CD4-positive, alpha-beta T cell treated with Interleukin-4 for 4 hours (primary cell): ENCODE measurements at places on chromosomes 5 and 9.

GRCh38 chr9:109444771-109445320 is 53.3 kb downstream of the PTPN3 start:
- DNase-seq, result no peak

GRCh38 chr5:128539038-128539429 is 989 bp upstream of the FBN2 start:
- DNase-seq, result no peak

DNA sequence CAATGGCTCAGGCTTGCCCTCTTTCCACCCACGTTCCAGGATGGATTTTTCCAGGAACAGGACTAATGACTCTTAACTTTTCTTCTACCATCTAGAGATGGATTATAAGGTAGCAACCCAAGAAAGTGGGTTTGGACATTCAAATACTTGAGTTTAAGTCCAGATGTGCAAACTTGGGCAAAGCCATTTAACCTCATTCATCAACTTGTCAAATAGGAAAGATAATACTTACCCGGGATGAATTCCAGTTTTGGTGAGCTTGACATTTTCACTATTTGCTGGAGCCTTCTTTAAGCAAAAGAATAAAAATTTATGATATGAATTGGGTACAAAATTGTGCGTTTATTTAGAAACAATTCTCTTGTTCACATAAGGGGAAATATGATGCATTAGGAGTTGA is 44.3 kb upstream of the ZBED3 start:
- DNase-seq, result no peak

DNA sequence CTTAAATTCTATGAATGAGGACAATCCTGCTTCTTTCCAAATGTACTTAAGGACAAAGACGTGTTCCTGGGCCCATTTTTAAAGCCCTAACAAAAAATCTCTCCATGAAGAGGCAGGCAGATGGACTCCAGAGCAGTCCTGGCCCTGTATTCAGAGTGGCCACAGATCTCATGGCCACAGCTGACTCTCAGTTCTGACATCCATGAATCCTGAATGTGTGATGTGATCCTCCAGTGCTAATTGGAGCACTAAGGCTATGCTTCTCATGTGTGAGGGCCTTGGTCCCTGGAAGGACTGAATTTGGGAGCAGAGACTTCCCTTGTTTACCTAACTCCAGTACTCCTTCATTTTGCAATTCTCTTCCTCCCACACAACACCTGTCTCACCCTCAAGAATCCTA is 373.0 kb downstream of the AGTPBP1 start:
- DNase-seq, result no peak

GRCh38 chr5:177498013-177498787 is 796 bp upstream of the PDLIM7 start:
- DNase-seq, result no peak

GRCh38 chr5:10319202-10319851 is 11.6 kb upstream of the CMBL start:
- DNase-seq, result no peak

DNA sequence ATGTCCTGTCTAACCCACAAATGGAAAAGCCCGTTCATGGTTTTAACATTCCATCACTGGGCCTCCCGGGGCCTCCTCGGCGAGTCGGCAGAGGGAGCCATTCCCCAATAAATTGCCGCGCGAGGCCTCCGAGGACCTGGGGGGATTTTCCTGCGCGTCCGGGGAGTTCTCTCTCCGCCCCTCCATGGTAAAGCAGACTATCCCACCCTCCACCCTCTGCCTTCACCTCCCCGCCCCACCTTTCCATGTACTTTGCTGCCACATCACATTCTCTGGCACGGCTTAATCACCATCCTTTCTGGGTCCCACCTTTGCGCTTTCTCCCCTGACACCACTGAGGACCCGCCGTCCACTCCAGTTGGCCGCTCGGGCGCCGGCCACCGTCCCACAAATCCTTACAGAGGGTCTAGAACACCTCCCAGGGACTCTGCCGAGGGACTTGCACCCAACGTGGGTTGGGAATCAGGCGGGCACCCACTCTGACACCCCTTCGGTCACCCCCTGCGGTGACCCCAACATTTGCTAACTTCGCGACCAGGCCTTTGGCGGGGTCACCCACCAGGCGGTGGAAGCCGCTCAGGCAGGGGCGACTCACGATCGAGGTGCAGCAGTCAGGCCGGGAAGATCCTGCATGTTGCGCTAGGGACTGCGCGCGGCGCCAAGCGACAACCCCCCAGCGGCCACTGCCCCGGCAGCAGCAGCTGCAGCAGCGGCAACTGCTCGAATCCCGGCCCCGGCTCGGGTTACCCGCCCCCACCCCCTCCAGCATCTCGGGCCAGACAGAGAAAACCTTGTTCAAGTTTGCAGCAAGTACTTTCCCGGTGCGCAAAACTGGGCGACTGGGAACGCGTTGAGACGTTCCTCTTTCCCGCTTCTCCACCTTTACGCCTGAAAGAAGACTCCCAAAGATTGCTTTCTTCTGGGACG is at the start of gene MEGF10:
TSS of gene MEGF10 (plus strand) at position 778 of the 927 bp plus-strand sequence. CDS start 40,513 bp downstream, outside the sequence.
- DNase-seq, result no peak

- no peak for DNase-seq
These were observed 122.5 kb upstream of the SLC44A1 start for GRCh38 chr9:105121861-105122430.

DNA sequence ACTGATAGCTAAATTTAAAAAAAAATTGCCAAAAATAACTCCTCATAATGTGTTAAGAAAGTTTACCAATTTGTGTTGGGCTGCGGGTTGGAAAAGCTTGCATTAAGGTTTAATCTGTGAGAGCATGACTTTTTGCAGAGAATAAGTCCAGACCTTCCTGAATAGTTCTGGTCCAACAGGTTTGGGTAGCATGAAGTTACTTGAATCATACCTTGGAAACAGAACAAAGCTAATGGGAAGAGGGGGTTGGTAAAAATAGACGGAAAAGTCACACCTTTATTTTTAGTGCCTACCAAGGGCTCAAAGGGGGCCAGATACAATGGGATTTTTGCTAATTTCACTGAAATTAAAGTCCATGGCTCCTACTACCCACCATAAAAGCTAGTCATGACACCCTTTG is 17.1 kb upstream of the MATR3 start:
- no peak for DNase-seq

DNA sequence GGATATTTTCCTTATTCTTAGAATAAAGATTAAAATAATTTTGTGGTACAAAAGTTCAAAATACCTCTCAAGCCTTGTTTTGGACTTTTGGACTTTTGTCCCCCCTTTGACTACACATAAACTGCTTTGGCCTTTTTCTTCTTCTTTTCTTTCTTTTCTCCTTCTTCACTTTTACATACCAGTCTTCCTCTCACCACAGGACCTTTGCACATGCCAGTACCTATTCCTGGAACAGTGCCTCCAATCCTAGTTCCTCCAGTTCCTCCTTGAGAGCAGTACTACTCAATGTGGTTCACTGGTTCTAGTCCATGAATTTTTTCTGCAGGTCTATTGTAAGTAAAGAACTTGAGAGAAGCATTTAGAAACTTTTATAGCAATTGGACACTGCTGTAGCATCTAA is 136.5 kb downstream of the STK32A start:
- DNase-seq, result no peak

DNA sequence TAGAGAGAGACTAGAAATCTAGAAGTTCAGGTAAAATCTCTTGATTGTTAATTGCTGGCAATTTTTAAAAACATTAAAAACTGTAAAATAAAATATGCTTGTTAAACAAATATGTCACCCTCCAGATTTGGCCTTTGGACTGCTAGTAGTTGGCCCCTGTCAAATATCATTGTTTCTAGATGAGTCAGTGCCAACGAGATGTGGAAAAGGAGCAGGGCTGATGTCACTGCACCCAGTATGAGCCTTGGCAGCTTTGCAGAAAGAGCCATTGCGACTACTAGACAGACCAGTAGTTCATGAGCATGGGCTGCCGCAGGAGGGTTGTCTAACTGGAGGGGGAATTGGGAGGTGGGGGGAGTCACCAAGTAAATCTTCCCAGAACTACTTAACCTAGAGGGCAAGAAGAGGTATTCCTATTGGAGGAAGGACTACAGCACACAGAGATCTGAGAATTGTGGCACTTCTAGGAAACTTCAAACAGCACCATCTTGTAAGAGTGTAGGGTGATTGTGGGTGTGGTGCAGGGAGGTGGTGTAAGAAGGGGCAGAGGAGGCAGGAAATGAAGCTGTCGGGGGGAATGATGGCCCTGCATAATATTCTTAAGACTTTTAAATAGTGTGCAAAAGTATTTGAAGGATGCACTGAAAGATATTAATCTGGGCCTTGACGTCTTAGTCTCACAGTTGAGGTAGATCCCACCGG is 7.1 kb upstream of the DOCK2 start:
- no peak for DNase-seq

DNA sequence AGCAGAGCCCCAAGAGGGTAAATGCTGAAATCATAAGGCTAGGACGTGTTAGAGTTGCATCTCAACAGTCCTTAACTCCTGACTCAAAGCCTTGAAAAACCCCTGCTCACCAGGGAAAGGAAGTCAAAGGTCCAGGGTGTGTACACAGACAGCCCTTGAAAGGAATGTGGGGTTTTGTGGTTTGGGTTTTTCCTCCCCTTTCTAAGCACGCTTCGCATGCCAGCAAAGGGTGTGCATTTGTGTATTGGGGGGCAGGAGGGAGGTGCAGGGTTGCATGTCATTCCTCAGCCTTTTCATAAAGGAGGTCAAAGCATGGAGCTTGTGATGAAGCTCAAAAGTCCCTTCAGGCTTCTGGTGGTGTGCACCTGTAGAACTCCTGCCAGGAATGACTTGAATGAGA is 17.3 kb upstream of the XPA start:
- DNase-seq, result peak; percentile 10

DNA sequence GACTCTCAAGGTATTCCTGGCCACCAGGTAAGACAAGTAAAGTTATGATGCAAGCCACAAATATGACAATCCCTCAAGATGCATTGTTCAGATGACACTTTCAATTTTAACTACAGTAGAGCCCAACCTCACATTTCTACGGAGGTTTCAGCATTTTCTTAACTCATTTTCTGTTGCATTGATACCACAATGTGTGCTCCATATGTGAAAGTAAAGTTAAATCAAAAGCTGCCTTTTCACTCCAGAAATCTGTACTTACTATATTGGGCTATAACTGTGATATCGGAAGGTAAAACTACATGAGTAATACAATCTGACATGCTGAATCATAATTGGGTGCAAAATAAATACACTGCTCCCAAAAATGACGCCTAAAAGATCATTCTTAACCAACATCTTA is 333.6 kb upstream of the MEF2C start:
- DNase-seq, result no peak

DNA sequence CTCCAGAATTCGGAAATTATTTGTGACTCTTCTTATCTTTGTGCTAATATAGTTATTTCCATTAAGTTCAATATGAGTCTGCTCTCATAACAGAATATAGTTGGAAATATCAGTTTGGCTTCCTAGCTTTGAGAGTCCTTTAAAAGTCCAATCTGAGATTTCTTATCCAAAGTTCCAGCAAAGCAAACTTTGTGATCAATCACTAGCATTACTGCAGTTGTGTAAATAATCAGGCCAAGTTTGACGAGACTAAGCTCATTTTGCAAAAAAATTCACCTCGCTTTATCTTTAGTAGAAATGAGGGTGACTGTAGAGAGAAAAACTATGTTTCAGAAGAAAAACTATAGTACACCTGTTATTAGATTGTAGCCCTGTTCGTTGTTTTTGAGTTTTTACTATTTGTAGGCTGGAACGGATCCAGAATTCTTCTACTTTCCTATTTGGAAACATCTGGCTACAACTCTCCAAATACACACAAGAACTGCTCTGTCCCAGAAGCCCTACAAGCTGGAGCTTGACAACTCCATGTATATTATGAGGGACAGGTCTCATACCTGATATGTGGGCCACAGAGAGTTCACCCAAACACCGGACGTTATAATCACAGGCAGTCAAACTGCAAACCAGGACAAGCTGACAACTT is 47.8 kb downstream of the RAPGEF1 start:
- no peak for DNase-seq

DNA sequence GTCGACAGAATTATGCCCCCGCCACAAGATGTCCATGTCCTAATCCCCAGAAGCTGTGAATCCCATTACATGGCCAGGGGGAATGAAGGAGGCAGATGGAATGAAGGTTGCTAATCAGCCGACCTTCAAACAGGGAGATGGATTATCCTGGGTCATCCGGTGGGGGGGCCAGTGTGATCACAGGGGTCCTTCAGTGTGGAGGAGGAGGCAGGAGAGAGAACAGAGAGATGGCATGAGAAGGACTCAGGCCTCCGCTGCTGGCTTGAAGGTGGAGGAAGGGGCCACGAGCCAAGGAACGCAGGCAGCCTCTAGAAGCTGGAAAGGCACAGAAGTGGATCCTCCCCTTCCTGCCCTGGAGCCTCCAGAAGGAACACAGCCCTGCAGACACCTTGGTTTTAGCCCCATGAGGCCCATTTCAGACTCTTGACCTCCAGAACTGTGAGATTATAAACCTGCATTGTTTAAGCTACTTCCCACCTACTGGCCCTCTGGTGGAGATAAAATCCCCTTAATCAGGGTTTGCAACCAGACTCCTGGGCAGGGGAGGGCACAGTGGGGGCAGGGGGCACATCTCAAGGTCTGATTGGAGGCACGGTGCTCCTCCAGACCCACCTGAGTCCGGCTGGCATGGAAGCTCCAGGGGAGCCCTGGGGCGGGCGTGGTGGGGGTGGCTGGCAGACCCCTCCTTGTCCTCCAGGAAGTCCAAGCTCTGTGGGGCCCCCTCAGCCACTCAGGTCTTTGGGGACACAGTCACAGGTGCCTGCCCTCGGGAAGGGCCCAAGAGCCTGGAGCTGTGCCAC is 13.8 kb downstream of the PTGES2 start:
- DNase-seq, result no peak

DNA sequence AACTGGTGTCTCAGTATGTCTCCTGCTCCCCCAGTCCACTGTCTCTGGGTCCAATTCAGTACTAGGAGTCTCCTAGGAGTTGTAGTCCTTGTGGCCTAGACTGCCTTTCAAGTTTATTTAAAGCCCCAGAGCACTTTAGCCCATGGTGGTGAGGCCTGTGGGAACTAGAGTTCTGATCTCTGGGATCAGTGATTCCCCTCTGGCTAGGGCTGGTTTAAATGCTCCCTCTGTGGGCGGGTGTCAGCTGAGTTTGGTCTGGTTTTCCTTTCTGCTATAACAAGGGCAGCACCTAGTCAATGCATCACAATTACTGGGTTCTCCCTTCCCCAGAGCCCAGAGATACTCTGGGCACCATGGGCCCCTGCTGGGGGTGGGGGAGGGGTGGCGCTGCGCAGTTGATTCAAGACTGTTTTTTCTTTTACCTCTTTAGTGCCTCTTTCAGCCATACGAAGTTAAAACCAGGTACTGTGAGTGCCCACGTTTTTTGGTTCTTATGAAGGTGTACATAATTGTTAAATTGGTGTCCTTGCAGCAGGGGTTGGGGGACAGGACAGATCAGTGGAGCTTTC is 9.3 kb upstream of the SLC36A3 start:
- DNase-seq, result no peak

GRCh38 chr5:57320582-57320981 is 146.7 kb downstream of the GPBP1 start:
- no peak for DNase-seq
